Left lung (tissue), 14 donors: ENCODE measurements at places on chromosomes 7 and 10. TPM values are rescaled to one million over a fixed set of nuclear protein-coding genes. Genes with fewer than 3 reads are reported as not detected.

MGAM2 gene
- polyA plus RNA-seq, result 0.37 TPM

KCNH2 gene
- 4.2 TPM for polyA plus RNA-seq

- DNase-seq, result no peak
Observed at GRCh38 chr10:112753961-112754411, 196.1 kb upstream of the TCF7L2 start.

- peak; percentile 27 for DNase-seq
Observed at GRCh38 chr10:132685921-132686680, 99.8 kb downstream of the NKX6-2 start.

DNA sequence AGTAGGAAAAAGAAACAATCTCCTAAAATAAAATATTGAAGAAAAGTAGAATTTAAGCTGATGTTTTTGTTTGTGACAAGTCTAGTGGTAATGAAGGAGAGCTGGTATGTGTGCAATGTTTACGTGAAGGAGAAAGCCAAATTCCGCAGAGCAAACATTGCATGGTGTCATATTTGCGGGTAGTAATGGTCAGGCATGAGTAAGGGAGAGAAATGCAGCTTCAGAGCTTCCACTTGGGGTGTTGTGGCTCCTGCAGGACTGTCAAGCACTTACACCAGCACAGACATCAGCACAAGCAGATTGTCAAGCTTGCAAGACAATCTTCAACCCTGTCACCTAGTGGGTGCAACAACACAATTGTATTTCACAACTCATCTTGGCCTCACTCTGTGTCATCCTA lies 136.5 kb upstream of the ETV1 start:
- DNase-seq, result no peak

- DNase-seq, result no peak
Observed at GRCh38 chr7:105849122-105849855, 27.1 kb downstream of the ATXN7L1 start.

DNA sequence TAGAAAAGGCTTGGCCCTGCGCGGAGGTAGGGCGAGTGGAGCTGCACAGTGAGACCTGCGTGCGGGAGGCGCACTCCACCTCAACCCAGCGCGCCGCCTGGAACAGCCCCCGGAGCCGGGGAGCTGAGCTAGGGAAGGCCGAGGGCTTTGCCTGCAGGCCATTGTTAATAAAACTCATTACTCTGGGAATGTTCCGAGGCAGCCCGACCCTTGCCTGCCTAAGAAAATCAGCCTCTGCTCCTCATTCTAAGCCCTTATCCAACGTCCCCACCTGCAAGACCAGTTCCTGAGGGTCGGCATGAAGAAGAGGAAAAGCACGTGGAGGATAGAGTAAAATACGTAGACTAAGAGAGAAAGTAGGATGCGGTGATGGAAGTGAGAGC lies 55.3 kb downstream of the C7orf25 start:
- DNase-seq, result no peak

GRCh38 chr10:2212244-2212834 lies 475.0 kb upstream of the ADARB2 start:
- no peak for DNase-seq

DNA sequence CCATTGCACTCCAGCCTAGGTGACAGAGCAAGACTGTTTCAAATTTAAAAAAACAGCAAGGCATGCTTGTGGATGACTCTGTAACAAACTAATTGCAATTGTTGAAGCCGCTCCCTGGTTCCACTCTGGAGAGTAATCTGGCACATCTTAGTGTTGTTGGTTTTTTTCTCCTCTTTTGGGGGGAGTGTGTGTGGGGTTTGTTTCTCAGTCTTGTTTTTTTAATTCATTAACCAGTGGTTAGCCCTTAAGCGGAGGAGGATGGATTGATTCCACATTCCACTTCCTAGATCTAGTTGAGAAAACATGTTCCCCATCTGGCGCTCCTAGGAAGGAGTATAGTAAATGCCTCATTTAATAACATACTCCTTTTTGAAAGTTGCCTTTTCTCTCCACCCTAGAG lies 8.6 kb upstream of the ZNF713 start:
- no peak for DNase-seq

GRCh38 chr7:137298464-137298794 lies 45.1 kb downstream of the PTN start:
- DNase-seq, result no peak

- DNase-seq, result no peak
Observed at GRCh38 chr10:45422207-45422865, 48.3 kb downstream of the ALOX5 start.

DNA sequence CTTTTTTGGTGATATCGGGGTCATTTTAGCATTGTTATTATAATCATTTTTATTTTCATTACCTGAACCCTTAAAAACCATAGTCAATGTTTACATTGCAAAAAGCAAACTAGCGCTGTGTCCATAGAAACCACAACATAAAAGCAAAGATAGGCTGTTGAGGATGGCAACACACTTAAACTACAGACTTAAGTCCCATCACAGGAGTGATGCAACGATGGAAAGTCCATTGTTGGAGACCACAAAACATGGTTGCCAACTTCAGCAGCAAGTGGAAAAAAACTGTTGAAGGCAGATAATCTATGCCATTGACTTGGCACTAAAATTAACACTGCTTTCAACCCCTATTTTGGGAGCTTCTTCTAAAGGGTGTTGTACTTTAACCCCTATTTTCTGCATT lies 398.8 kb upstream of the IGFBP3 start:
- no peak for DNase-seq

DNA sequence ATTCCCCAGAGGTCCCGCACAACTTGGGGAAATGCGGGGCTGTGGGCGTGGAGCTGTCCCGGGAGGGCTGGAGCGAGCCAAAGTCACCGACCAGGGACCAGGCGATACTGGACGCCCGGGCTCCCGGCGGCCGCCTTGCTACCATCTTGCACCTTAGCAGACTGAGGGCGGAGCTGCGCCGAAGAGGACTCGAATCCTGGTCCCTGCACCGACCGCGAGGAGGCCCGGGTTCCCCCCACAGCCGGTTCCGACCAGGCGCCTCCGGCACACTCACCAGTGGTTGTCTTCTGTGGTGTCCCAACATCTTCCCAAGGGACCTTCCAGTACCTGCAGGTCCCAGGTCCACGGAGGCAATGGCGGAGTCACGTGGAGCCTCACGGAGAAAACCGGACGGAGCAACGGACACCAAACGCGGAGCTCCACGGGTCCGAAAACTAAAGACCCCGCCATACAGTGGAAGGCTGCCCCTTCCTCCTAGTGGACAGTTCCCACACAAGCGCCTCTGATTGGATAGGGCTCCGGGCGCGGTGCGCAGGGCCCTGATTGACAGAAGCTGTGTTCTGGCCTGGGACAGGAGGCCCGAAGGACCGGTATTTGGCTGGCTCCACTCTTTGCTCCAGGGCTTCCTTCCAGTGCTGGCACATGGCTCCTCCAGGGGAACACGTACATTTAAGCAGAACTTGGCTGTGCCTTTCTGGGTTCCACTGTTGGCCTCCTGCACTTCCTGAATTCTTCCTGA lies 124.6 kb upstream of the ZNF479 start:
- peak; percentile 74 for DNase-seq

- DNase-seq, result no peak
Observed at GRCh38 chr10:79391231-79392019, 44.2 kb downstream of the PPIF start.

DNA sequence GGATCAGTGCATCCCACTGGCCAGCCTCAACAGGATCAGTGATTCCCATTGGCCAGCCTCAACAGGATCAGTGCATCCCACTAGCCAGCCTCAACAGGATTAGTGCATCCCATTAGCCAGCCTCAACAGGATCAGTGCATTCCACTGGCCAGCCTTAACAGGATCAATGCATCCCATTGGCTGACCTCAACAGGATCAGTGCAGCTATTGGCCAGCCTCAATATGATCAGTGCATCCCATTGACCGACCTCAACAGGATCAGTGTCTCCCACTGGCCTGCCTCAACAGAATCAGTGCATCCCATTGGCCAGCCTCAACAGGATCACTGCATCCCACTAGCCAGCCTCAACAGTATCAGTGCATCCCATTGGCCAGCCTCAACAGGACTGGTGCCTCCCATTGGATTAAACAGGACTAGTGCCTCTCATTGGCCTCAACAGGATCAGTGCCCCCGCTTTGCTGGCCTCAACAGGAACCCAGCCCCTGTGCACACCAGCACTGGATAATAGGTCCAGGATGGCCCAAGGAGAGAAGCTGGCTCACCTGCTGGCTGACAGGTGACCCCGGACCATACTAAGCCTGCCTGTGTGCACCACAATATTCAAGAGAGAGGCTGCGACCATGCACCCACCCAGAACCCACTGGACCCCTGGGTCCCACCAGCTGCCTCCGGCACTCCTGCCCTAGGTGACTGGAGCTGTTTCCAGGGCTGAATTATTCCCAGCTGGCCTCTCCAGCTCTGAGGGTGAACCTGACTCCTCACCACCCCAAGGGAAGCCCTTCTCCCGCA lies 59.9 kb downstream of the PDGFA start:
- DNase-seq, result no peak

- DNase-seq, result no peak
Observed at GRCh38 chr7:24829787-24830186, 72.5 kb upstream of the GSDME start.

- DNase-seq, result no peak
Observed at GRCh38 chr10:81876253-81877077, 1.5 kb downstream of the NRG3 start.

GRCh38 chr10:112843623-112844022 lies 106.4 kb upstream of the TCF7L2 start:
- no peak for DNase-seq

DNA sequence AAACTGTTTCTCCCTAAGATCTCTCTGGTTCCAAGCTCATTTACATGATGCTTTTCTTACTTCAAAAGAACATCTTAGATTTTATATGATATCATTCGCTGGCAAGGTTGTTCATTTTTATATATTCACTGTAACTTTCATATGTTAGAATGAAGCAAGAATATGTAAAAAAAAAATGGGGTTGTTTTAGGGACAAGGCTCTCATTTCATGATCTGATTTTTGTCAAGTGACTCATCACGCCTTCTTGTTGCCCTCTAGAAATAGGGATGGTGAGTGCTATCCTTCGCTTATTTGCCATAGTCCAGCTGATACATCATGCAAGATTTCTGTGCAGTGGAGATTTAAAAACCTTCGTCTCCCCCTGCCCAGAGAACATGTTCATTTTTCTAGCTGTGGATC lies 14.0 kb upstream of the CELF2 start:
- DNase-seq, result no peak
